ENCODE measurements at places on chromosomes 7 and 10.

DNA sequence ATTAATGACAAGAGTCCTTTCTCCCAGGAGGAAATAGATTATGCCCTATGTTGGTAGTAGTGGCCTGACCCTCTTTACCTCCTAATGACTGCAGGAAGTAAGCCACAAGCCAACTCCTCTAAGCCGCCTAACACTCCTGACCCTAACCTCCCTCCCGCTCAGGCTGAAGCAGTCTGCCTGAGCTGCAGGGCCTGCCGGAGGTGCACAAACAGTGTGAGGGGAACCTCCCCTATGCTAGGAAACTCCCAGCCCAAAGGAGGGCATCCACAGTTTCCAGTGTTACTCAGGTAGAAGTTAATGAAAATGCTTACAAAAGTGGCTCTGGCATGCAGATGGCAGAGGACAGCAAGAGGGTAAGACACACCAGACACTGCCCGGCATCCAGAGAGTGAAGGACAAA lies 294.4 kb upstream of the GALNT17 start:
- DNase-seq = no peak

DNA sequence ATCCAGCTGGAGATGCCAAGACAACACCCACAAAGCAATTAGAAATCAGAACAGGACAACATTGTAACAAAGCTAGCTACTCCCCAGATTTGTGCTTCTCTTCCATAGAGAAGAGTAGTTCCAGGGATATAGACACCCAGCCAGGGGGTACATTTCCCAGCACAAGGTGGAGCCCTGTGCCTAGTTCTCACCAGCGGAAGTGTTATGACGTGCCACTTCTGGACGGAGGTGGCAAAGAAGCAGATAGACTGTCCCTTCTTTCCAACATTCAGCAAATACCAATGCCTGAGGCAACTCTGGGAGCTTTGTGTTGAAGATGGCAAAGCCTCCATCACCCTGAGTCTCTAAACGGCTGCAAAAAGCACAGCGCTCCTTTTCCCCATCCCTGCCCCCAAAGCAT lies 23.4 kb upstream of the GSAP start:
- DNase-seq = no peak

DNA sequence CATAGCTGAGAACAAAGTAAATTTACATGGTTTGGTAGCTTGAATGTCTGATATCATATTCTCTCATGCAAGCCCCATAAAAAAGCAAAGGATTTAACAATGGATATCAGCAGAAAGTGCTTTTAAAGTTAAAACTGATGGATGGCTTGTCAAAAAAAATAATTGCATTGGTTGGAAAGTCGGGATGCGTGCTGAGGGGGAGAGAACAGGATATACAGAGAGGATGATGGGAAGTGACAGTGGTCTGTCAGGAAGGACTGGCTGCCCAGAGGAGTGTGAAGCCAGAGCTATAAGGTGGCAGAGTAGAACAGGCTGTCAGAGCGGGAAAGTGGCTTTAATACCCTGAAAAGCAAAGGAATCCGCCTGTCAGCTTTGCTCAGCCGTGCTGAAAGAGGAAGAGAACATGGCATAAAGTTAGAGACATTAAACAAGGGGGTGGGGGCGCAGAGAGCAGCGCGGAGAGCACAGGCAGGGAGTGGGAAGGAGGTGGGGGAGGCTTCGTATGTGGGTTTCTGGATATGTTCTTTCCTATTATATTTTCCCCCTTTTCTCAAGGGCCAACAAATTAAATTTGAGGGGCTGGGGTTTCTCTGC lies 493.0 kb downstream of the LRMDA start:
- no peak for DNase-seq

- DNase-seq = no peak
Observed at GRCh38 chr7:78686189-78686588, 767.3 kb downstream of the MAGI2 start.

- DNase-seq = no peak
Observed at GRCh38 chr7:103683348-103683747, 237.3 kb upstream of the SLC26A5 start.

GRCh38 chr7:147432079-147432478 lies 1158.5 kb upstream of the C7orf33 start:
- no peak for DNase-seq

GRCh38 chr7:71735961-71736556 lies 604.1 kb downstream of the GALNT17 start:
- no peak for DNase-seq

DNA sequence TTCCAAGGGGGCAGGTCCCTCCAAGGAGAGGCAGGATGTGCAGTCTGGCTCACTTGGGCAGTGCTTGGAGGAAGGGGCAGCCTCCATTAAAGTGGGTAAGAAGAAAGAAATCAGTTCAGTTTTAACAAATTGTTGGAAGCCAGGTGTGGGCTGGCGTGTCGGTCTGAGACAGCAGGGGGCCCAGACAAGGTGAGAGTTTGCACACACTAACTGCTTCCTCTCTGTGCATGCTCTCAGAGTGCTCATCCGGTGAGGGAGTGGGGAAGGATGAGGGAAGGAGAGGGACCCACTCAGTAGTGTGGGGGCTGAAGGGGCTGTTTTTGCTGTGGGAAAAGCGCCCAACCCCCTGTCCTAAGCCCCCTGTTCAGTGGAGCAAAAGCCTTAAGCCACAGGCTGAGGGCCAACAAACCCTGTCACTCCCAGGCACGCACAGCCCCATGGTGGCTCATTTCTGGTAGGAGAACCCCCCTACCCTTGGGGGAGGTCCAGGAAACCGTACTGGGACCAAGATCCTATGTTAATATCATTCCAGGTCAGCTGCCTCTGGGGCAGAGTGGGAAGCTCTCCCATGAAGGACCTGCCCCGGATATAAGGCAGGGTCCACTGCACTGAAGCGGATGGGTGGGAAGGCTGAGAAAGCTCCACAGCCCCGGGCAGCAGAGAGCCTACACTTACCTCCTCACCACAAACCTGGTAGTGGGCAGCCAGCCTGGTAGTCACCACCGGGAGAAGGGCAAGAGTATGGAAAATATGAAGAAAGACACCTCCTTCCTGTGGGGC lies 5.1 kb upstream of the PCBD1 start:
- no peak for DNase-seq

DNA sequence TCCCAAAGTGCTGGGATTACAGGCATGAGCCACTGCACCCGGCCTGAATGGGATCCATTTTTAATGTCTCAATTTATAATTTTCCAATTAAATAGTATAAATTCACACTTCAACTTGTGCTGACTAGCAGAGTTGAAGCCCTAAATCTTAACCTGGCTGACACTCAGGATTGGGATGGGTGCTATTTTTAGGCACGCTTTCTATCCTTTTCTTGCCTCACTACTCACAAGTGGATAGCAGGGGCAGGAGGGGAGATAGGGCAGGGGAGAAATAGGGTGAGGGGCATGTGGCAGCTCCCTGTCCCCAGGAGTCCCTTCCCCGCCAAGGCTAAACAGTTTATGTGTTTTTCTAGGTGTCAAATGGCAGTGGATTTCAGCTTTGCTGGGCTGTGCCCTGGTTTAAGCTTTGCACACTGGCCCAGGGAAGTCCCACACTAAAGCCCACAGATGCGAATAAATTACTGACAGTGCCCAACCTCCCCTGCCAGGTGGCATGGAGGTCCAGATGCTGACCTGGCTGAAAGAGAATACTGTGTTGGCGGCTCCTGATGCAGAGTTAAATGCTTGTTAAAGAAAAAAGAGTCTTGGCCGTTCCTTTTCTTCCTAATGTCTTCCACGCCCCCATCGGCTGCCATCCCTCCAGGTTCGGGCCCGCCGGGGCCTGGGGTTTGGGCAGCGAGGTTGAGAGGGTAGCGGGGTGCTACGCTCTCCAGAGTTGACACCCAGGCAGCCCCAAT lies 36.2 kb upstream of the EFCAB10 start:
- DNase-seq = no peak

DNA sequence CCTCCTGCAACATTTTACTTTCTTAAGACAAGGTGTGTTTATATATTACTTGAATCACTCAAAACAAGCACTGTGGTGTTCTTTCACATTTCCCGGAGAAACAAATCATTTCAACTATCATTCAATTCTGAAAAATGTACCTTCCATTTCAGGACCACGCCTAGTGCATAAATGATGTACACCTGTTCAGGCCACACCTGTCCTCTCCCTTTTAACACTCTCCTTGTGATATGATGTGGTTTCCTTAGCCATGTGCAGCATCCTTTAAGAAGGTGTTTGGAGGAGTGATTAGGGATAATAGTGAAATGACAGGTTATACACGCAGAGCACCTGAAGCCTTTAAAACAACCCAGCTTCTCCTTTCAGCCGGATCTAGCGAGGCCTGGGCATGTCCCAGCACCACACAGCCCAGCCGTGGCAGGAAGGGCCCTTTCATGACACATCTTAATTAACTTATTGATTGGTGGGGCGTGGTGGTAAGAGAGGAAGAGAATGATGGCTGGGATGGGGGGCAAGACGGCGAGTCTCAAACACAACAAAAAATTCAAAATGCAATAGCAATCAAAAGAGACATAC lies 26.9 kb downstream of the ABLIM1 start:
- DNase-seq = no peak

DNA sequence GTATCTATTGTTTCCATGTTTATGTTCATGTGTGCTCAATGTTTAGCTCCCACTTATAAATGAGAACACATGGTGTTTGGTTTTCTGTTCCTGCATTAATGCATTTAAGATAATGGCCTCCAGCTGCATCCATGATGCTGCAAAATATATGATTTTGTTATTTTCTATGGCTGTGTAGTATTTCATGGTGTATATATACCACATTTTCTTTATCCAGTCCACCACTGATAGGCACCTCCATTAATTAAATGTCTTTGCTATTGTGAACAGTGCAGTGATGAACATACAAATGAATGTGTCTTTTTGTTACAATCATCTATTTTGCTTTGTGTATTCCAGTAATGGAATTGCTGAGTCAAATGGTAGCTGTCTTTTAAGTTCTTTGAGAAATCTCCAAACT lies 329.4 kb upstream of the MAGI2 start:
- DNase-seq = no peak

GRCh38 chr7:139114585-139114984 lies 5.1 kb upstream of the ZC3HAV1 start:
- DNase-seq = no peak

- DNase-seq = no peak
Observed at GRCh38 chr10:12357525-12358151, 8.3 kb downstream of the CAMK1D start.
